WERI-Rb-1 (cell line): ENCODE measurements at places on chromosomes 3 and 15.

- no peak for DNase-seq
Observed at GRCh38 chr15:101439285-101439919, 50.1 kb downstream of the PCSK6 start.

- DNase-seq, result no peak
Observed at GRCh38 chr3:5162102-5162501, 25.4 kb upstream of the EDEM1 start.

GRCh38 chr3:187992609-187993008 lies 161.3 kb upstream of the LPP start:
- DNase-seq, result no peak

DNA sequence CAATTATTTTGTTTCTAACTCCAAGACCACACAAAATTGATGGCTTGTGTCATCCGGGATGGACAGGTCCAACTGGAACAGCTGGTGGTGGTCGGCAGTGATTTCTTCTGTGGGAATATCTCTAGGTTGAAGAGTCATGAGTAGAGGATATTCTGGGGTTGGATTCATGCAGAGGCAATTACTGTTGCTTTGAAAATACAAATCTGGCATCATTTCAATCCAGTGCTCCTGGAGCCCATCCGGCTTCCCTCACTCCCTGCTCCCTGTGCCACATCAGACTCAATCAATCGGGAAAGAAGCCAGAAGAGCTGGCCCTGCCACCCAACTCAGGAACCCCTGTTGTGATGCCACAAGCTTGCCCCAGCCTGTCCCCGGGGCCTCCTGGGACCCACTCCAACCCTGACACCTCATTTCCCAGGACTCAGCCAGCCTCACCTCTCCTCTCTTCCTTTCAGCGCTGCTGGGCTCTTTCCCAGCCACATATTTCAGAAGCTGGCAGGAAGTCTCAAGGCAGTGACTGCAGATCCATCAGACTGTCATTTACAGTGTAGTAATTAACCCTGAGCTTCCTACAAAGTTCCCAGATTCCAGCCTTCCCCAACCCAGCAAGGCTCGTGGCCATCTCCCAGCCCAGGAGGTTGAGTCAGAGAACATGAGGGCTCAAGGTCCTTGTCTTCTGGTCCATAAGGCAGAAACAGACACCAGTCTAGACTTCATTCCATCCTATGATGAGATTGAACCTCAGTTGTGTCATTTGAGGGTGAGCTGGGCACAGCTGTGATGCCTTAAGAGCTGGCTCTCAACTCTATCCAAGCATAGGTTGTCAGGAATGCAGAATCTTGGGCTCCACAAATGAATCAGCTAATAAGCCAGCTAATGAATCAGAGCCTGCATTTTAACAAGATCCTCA lies 114.0 kb downstream of the FAM174B start:
- no peak for DNase-seq

DNA sequence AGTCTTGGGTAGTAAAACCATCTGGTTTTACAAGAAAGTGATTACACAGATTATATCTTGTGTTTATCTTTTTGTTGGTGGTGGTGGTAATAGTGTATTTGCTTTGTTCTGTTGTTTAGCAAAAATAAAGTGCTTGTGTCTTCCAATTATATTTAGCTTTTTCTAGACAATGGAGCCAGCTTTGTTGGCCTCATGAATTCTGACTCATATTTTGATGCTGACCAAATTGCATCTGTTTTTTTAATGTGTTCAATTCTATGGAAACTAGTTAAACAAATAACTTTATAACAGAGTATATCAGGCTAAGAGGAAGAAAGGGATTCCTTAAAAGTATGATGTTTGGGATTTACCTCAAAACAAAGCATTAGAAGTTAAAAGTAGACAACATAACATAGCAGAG lies 69.3 kb upstream of the BFSP2 start:
- no peak for DNase-seq

GRCh38 chr3:7203969-7204847 lies 343.3 kb downstream of the GRM7 start:
- DNase-seq, result no peak

GRCh38 chr3:50088725-50089608 lies at the start of gene RBM5:
Gene RBM5 (plus strand): TSS chr3:50088919. CDS start chr3:50090435, 1,516 bp downstream.
- peak; percentile 95 for DNase-seq

DNA sequence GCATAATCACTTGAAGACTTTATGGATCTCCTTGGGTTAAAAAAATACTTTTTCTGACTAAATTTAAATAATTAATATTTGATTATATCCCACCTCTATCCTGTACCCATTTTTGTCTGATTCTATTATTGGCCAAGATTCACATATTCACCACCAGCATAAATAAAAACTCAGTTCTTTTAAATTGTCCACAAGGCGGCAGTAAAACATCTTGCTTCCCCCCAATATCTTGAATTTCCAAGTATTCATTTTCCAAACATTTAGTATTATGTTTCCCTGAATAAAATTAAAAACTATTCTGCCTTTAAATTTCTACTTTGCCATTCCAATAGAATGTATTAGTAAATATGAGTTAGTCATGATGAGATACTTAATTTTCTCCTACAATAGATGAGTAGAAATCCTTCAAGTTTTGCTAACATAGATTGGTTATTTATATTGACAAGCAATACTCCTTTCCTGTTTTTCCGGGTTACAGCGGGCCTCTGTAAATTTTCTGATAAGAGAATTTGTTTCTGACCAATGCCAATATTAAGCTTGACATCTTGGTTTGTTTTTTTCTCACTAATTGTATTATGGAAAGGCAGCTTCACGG lies 218.7 kb upstream of the MDFIC2 start:
- DNase-seq, result no peak

- DNase-seq, result peak; percentile 60
Observed at GRCh38 chr15:45458746-45459403, 63.7 kb downstream of the SLC30A4 start.

DNA sequence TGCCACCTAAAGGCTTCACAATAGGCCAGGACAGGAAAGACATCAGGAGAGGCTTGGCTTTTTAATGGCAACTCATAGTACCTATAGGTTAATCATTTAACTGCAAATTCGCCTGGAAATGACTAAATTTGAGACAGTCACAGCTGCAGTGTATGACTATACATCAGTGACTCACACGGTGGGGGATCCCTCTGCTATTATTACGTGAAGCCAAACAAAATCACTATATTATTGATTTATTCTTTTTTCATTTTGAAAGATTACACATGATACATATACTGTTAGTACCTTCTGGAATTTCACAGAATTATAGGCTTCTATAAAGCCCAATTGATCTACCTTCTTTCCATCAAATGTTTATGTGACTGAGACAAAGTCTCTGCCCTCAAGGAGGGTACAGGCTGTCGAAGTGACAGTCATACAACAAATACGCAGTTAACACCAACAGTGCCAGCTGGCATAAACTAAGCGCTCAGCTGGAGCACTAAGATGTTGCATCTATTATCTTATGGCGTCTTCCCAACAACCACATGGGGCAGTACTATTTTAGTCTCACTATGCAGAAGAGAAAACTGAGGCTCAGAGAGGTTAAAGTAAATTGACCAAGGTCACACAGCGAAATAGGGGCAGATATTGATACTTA lies 82.0 kb upstream of the LMOD3 start:
- no peak for DNase-seq

DNA sequence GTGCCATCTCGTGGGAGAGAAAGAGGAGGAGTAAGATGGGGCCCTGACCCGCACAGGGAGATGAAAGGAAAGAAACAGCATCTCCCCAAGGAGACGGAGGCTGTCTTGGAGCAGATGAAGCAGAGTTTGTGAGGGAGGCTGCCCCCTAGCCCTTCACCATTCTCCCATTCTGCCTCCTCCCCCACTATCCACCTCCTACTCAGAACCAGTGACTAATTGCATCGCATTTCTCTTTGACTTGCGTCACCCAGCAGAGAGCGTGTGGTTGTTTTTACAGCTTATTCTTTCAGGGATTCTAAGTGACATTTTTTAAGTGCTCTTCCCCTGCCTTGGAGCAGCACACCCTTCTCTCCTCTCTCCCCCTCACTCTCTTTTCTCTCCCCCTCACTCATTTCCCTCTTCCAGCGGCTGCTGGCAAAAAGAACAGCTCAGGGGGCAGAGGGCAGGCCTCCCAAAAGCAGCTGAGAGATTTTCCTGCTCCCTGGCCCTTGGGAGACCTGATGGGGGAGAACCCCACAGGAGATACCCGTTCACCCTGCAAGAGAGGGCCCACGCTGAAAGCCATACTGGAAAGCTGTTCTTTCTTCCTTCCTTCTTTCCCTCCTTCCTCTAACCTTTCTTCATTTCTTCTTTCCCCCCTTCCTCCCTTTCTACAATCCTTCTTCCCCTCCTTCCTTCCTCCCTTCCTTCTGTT lies 91.8 kb downstream of the MRPL46 start:
- no peak for DNase-seq

GRCh38 chr3:58429657-58430056 lies 4.0 kb downstream of the PDHB start:
- no peak for DNase-seq

GRCh38 chr3:31188112-31188511 lies 293.7 kb upstream of the GADL1 start:
- DNase-seq, result no peak

DNA sequence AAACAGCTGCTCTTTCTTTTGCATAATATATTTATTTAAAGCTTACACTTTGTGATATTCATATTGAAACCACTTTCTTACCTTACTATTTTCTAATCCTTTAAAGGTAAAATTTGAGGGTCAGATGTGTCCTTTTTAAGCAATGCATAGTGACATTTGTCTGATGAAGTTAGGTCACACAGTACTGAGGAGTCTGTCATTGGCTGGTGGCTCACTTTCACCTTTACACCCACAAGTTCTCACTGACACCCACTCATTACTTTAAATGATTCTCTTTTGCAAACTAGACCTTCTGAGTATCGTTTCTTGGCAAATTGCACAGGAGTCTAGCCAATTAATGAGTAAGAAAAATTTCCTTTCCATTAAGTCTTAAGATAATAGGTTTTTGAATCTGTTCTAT lies 758.3 kb upstream of the ARPP21 start:
- DNase-seq, result no peak

DNA sequence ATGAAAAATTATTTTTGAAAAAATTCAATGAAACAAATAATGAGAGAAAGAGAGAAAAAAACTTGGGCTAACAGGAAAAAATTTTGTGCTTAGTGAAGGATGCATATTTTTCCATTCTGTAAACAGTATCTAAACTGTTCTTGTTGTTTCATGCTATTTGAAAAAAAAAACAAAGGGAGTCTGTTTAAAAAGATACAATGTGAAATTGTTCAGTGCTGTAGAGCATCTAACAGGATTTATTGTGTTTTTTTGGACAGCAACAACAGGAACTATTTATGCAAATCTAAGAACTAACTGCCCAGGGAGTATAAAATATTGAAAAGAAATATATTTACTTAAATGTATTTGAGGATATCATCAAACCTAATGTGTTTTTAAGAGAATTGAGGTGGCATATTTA lies 55.1 kb downstream of the PEX5L start:
- DNase-seq, result no peak

DNA sequence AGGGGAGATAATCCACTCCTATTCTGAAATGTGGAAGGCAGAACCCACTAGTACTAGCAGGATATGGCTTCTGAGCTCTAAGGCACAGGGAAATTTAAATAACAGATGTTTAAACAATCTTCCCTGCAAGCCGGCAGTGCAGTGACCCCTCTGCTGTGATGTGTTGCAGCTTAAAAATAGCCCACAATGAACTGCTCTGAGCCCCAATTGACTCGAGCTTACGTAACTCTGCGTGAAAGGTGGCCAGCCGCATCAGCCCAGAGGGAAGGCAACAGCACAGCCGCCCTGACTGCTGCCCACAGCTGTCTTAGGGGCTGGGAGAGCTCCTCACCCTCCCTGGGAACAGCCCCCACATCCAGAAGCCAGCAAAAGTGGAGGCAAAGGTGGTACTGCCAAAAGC lies 12.5 kb upstream of the CAMKV start:
- no peak for DNase-seq

- peak; percentile 44 for DNase-seq
Observed at GRCh38 chr15:92097474-92098178, 244.1 kb downstream of the SLCO3A1 start.
